Stimulated activated CD4-positive, alpha-beta T cell treated with anti-CD3 and anti-CD28 coated beads, Interleukin-12 subunit alpha, Interleukin-12 subunit beta, amount 100 ng/mL, for 48 hours (primary cell): ENCODE measurements at places on chromosomes 2 and 18.

- DNase-seq, result no peak
Measured at GRCh38 chr18:6879508-6880195, 150.1 kb downstream of the ARHGAP28 start.

DNA sequence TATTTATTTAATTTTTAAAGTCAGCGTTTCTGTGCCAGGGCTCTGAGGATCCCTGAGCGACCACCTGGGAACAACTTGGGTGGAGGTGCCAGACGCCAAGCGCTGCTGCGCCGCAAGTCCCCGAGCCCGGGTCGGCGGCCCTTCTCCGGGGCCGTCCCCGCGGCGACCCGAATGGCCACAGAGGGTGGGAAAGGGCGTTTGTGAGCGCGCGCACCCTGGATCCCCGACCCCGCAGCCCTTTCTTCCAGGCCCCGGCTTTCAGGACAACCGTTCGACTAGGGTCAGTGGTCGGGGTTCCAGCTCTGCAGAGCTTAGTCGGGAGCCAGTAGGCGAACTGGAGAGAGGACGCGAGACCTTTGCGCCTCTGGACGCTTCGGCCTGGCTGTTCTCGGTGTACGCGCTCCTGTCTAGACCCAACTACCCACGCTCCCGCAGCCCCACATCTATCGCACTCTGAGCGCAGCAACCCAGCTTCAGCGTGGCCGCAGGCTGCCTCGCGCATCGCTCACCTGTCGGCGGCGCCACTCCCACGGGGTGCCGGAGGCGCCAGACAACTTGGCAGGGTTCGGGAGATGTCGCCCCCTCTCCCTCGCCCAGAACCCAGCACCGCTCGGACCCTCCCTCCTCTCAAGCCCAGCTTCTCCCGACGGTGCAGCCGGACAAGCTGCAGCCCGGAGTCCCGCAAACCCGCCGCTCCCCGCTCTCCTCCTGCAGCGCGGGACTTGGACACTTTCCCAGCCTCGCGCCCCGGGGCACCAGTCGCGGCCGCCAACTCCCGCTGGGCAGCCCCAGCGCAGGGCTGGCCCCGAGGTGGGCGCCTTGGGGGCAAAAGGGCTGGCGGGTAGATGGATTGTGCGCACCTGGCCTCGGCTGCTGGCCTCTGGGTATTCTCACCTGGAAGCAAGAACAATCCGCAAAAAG is 758 bp downstream of the LYPD1 start:
- no peak for DNase-seq

GRCh38 chr2:190615555-190616200 is 33.2 kb upstream of the NAB1 start:
- no peak for DNase-seq

DNA sequence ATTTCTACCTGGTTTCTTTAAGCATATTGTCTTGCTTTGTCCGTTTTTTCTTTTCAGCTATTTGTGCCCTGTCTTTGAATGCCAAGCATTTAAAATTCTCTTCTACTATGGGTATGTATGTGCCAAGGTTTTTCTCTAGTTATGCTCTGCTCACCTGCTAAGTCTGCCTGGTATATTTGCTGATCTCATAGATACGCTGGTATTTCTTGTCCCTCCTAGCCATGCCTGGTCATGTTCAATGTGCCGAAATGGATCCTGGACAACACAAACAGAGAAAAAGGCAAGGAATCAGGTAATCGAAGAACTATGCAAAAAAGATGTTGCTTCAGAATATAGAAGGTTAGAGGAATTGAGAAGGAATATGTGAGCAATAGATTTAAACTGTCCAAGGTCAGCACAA is 14.9 kb upstream of the KDM3A start:
- DNase-seq, result no peak

GRCh38 chr2:120497261-120497977 is 151.5 kb downstream of the INHBB start:
- DNase-seq, result no peak

DNA sequence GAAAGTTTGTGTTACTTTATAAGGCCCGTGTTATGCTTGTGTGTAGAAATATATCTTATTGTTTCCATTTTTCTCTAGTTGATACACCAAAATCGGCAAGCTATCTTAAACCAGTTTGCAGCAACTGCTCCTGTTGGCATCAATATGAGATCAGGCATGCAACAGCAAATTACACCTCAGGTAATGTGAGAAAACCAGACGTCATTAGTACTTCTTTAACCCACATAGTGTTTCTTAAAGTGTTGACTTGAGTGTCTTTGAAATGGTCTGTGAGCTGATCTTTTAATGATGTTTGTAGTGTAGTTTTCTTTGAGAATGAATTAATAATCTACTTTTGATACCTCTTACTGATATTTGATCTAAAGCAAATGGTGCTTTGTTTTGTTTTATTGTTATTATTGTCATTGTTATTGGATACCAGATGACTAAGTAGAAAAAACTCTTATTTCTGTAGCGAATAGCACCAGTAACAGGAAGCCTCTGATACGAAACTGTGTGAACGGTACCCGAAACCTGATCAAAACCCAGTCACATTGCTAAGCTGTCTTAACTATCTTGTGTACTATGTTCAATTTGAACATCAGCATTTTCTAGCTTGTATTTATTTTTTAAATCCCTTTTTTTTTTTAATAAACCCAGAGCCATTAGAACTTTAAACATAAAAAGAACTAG is 53.7 kb downstream of the PTRHD1 start:
- DNase-seq, result no peak

- no peak for DNase-seq
Measured at GRCh38 chr2:127084611-127085316, 22.2 kb downstream of the BIN1 start.

- no peak for DNase-seq
Measured at GRCh38 chr2:193332941-193333340, 1138.2 kb upstream of the TMEFF2 start.

GRCh38 chr2:100877555-100877954 is 57.6 kb downstream of the NPAS2 start:
- no peak for DNase-seq

DNA sequence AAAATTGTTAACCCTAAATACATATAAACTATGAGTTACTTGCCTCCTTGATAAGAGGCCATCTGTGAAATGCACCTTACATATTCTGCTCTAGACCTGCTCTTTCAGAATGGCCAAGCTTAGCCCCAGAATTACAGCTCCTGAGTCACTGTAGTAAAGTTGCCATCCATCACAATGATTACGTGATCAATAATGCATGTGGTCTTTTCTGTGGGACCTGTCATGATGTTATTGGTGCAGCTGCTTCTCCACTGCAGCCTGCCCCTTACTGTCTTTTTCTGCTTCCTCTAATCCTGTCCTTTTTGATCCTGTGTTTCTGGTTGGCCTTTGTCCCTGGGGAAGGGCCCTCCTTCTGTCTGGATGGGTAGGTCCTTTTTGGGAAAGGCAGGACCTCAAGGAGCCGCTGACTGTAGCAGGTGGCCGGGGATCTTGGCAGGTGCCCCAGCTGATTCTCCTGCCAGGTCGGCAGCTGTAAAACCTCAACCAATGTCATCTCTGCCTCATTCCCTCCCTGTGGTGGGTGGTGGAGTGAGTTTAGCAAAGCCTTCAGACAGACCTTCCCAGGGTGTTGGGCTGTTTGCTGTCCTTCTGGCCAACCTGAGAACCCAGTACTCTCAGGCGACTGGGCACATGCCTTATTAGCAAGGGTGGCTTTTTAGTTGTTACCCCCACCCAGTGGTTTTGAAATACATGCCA is 126.2 kb upstream of the EML6 start:
- DNase-seq, result no peak
